ENCODE measurements at places on chromosomes 2 and 18.

DNA sequence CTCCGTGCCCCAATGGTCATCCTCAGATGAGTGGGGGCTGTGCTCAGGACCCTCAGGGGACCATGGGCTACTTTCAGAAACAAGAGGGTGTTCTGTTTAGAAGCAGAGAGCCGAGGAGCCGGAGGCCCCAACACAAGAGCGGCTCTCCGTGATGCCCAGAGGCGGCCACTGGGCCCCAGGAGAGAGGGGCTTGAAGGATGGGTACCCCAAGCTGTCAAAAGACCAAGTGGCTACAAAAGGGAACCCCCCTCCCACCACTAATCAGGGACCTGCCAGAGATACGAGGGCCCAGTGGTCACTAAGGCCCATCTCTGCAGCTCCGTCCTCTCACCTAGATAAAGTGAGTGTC, 93.6 kb downstream of the HDAC4 start:
- DNase-seq: no peak

GRCh38 chr18:28406533-28406932, 229.6 kb upstream of the CDH2 start:
- DNase-seq: no peak

DNA sequence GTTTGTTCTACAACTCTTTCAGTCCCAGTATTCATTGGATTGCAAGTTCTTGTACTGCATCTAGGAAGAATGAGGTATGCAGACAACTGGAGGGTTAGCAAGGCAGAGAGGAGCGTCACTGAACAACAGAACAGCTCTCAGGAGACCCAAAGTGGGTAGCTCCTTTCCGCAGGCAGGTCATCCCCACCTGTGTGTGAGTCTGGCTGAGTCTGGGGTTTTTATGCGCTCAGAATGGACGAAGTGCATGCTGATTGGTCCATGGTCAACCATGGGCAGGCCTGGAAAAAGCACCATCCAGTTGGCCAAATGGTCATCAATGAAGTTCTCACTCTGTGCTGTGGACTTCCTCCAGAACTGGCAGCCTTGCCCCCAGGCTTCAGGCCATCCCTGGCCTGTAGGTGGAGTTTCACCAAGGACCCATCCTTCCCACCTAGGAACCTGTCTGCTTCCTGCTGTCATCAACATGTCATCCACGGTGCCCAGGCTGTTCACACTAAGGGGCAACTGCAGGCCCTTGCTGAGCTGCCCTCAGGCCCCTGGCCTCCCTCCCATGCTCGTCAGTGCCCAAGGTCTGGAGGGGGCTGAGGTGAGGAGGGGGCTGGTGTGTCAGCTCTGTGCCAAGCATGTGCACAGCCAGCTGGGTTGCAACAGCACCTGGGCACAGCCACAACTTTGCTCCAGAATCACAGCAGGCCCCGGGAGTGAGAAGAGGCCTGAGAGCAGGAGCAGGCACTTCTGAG, 11.1 kb upstream of the TFCP2L1 start:
- DNase-seq: no peak

GRCh38 chr2:186653511-186653910, 40.3 kb upstream of the FAM171B start:
- no peak for DNase-seq

DNA sequence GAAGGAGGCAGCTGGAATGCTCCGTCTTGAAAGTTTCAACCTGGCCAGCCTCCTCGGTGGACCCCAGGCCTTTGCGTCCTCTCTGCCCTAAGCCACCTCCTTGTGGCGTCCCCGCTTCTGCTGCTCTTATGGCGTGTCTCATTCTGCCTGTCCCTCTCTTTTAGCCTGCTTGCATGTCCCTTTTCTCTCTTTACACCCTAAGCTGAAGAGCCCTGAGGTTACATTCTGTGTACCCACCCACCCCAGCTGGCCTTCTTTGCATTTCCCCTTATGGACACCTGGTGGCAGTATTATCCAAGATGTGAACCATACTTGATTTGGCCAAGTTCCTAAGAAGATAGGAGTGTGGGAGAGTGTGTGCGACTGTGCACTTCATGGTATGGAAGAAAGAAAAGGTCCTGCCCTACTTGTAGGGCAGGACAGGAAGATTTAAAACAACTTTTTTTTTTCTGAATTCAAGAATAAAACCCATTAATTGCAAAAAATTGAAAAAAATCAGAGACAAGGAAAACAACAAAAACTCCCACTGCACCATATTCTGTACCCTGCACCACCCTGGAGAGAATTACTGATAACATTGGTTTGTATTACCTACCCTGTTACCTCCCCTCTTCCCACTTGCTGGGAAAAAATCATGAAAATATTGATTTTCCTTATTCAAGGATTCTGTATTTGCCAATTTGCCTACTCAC, 77.4 kb downstream of the DYSF start:
- DNase-seq: no peak

GRCh38 chr2:207274530-207275189, 108.9 kb upstream of the KLF7 start:
- DNase-seq: no peak

GRCh38 chr2:240789501-240790369, 30.3 kb downstream of the KIF1A start:
- no peak for DNase-seq

DNA sequence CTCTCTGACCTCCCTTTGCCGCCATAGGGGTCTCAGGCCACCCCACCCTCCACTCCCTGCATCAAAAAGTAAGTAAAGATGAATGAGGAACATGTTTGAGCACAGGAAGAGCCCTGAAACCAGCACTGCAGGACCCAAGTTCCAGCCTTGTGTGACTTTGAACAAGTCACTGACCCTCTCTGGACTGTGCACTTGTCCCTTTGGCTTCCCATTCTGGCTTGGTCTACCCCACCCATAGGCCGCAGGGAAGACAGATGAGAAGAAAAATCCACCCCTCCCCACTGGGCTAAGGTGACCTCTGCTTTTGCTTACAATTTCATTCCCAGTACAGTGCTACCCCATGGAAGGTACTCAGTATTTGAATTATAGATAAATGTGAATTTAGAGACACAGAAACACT, 43.8 kb downstream of the TMEM17 start:
- no peak for DNase-seq

GRCh38 chr2:191245869-191246531, 796 bp downstream of the MYO1B start:
- no peak for DNase-seq

- no peak for DNase-seq
These were observed 137.1 kb downstream of the INO80D start for GRCh38 chr2:205948883-205949282.

GRCh38 chr2:186702501-186702900, 8.6 kb downstream of the FAM171B start:
- DNase-seq: no peak

- no peak for DNase-seq
These were observed 258.3 kb downstream of the L3MBTL4 start for GRCh38 chr18:6156446-6156845.

GRCh38 chr18:69557282-69557681, 156.6 kb downstream of the DOK6 start:
- DNase-seq: no peak

DNA sequence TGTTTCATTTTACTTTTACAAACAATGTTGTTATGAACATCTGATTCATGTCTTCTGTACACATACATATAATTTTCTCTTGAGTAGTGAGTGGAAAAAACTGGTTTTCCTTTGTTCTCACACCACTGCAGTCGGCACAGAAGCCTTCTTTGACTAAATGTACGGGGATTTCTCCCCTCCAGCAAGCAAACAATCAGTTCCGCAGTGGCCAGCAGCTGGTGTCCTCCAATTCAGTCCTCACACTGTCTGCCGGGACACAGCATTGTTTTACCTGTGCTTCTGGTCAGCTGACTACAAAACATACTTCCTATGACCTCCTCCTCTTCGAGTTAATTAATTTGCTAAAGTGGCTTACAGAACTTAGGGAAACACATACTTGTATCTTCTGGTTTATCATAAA, 202.8 kb downstream of the WDR7 start:
- no peak for DNase-seq

GRCh38 chr2:33136056-33136455, 189.3 kb downstream of the LTBP1 start:
- DNase-seq: no peak

GRCh38 chr18:76538846-76539245, 43.8 kb upstream of the ZNF516 start:
- DNase-seq: no peak

DNA sequence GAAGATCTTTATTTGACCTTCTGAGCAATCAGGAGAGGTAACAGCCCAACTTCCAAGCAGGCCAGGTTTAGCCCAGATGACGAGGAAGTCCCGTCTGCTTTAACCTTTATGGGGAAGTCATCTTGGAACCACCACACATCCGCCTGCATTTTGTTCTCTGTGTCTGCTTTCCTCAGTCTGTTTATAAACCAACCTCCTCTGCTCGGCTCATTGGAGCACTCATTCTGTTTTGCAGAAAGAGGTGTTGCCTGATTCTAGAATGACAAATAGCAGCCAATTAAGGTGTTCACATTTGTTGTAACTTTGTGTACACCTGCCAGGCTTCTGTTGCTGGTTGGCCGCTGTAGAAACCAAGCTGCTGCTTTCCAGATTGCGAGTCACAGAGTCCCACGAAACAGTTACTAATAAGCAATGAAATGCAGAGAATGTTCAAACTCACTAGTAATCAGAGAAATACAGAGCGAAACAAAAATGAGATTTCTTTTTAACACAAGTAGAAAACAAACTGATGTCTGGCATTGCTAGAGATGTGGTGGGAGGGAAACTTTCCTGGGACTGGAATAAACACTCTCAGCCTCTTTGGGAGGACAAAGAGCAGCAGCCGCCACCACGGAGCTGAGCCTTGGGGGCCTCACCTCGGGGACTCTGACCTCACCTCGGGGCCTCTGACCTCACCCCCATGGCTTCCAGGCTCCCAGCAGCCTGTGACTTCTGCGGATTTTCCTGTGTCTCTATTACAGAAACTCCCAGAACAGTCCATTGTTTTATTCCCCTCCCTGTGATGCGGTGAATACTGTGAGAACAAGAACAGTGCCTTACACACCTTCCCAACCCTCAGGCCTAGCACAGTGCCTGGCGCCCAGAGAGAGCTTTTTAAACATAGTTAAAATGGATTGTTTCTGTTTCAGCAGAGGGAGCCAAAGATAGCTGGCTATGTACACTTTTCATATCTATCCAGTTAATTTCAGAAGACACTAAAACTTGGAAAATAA, 64.0 kb downstream of the MBP start:
- DNase-seq: no peak

GRCh38 chr2:197216361-197216979, 94.1 kb downstream of the ANKRD44 start:
- DNase-seq: no peak

GRCh38 chr2:166468124-166469024, 25.7 kb downstream of the SCN7A start:
- DNase-seq: no peak

- DNase-seq: no peak
These were observed 14.4 kb downstream of the EFR3B start for GRCh38 chr2:25056098-25056821.

Data from AG09319 (cell line).